Activated naive CD8-positive, alpha-beta T cell treated with anti-CD3 and anti-CD28 coated beads, Interleukin-2, amount 50 U/mL, for 24 hours (primary cell): ENCODE measurements at places on chromosomes 7 and 10.

DNA sequence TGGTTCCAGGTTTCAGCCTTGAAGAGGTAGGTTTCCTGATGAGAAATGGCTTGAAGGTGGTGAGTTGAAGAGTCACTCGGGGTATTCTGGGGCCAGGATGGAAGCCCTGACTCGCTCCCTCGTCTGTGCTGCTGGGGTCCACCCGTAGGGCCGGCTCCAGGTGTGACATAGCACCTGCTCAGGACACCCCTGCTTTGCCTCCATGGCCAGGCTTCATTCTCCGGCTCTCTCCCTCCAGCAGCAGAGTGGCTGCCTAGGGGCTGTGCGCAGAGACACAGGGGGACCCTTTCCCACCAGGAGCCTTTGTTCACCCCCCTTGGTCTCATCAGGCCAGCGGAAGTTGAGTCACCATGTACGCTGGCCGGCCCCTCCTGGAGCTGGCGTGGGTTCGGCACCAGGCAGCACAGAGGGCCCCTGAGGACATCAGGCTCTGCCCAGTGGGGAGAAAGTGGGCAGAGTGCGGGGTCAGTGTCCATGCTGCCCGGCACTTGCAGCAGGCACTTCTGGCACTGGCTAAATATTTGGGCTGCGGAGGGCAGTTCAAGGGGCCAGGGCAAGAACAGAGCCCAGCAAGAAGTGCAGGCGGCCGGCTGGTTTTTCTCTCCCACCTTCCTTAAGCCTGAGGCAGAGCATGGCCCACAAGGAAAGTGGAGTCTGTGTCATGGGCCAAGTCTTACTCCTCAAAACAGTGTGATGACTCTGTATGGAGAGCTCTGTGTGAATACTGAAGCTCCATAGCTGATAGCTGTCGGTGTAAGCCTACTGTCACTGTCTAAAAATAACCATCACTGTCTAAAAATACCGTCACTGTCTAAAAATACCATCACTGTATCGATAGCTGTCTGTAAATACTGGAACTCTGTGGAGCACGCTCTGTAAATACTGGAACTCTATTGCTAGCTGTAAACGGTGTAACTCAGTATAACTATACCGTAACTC, 3.7 kb upstream of the PRKAR1B start:
- peaks cover 18% of the 10 kb centered on the region for H3K4me1 ChIP-seq
- no peaks in the 10 kb centered on the region for H3K27me3 ChIP-seq
- no peak overlapping the region for H3K4me3 ChIP-seq
- H3K36me3 ChIP-seq = peaks cover 31% of the 10 kb centered on the region
- peak overlapping the region; percentile 10 for H3K27ac ChIP-seq
- DNase-seq = no peak

GRCh38 chr7:148967032-148967372, 61.3 kb downstream of the PDIA4 start:
- no peaks in the 10 kb centered on the region for H3K36me3 ChIP-seq
- peak overlapping the region; percentile 70 for H3K4me3 ChIP-seq
- H3K27ac ChIP-seq = no peak overlapping the region
- peaks cover 32% of the 10 kb centered on the region for H3K4me1 ChIP-seq
- no peak for DNase-seq

DNA sequence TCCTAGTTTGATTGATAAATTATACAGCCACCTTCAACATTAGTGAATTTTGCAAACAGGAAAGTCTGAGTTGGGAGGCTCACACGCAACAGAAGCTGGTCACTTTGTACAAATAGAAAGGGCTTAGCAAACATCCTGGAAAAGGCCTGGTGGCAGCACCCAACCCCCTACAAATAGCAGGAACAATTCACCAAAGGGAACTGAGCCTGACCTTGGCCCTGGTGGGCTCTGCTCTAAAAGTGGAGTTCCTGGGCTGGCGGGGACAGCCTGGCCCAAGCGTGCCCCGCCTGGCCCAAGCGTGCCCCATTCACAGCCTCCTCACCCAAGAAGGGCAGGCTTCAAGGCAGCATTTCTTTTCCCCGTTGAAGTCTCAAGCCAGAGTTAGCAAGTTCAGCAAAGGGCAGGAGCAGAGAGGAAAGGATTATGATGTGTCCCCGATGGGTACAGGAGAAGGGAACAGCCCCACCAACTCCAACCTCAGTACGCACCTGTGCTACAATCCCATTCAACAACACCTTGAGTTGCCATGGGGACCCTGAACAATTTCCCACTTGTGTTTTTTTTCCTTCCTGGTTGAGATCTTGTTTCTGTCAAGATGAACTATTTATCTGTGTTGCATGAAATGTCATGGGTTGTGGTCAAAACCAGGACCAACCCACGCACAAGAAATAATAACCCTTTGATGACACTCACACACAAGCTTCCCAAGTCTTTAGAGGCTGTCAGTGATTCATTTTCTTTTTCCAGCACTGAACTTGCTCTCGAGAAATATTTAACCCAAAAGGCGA, 43.4 kb downstream of the RGS10 start:
- H3K36me3 ChIP-seq = peaks cover 53% of the 10 kb centered on the region
- H3K27me3 ChIP-seq = no peaks in the 10 kb centered on the region
- peak overlapping the region; percentile 99 for H3K27ac ChIP-seq
- H3K4me1 ChIP-seq = peaks cover 99% of the 10 kb centered on the region
- no peak for DNase-seq

DNA sequence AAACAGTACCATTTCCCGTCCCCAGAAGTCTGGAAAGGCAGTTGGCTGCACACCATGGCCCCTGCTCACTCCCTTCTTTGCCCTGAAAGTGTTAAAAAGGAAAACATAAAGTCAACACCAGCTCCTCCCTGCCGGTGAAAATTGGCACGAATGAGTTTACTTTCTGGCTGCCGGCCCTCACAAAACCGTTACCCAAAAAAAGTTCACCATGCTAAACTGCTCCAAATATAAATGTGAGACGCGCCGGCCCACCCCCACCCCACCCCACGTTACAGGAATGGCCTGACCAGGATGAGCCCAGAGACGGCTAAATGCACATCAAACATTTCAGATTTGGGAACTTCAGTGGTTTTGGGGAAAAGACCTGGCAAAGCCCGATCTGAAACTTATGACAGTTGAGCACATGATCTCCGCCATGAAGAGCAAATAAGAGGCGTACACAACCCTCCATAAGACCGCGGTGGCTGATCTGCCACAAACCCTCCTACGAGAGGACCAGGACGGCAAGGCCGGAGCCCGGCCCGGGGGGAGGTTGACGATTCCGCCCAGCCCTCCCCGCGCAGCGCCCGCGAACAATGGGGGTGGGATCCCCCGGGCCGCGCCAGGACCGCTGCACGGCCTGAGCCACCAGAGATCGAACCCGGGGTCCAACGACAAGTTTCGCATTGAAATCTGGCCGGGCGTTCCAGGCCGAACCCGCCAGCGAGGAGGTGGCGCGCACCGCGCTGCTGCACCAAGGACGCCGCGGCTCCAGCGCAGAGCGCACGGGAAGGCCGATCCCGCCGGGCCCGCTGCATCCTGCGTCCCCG, 952 bp downstream of the DIP2C start:
- DNase-seq = no peak
- H3K27me3 ChIP-seq = peaks cover 46% of the 10 kb centered on the region
- no peaks in the 10 kb centered on the region for H3K36me3 ChIP-seq
- H3K27ac ChIP-seq = no peak overlapping the region
- no peak overlapping the region for H3K4me3 ChIP-seq

GRCh38 chr7:95899919-95900513, 127.7 kb downstream of the DYNC1I1 start:
- no peaks in the 10 kb centered on the region for H3K36me3 ChIP-seq
- DNase-seq = no peak
- no peaks in the 10 kb centered on the region for H3K4me1 ChIP-seq
- no peak overlapping the region for H3K4me3 ChIP-seq

DNA sequence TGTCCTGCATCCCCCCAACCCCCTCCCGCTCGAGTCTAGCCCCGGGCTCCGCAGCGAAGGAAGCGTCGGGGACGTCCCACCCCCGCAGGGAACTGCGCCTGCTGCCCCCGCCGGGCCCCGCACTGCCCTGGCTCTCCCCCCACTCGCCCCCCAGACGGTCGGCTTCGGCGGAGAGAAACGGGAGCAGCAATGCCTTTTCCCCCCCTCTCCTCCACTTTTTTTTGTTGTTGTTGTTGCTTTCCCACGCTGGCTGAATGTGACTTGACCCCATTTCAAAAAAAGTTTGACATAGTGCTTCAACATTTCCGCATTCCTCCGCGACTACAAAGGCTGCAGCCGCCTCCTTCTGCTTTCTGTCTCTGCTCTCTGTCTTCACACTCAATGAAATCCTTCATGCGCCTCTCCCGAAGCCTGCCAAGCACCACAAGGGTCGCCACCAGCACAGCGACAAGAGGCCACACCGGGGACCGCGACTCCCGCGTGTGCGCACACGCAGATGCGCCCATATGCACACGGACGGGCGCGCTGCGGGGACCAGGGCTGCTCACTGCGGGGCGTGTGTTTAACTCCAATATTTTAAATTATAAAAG, 1.0 kb downstream of the CDK6 start:
- H3K27me3 ChIP-seq = peaks cover 9% of the 10 kb centered on the region
- H3K4me3 ChIP-seq = peak overlapping the region; percentile 92
- H3K4me1 ChIP-seq = peaks cover 39% of the 10 kb centered on the region
- peak; percentile 58 for DNase-seq
- peak overlapping the region; percentile 98 for H3K27ac ChIP-seq
- H3K36me3 ChIP-seq = peaks cover 44% of the 10 kb centered on the region

- H3K27ac ChIP-seq = peak overlapping the region; percentile 24
- H3K4me3 ChIP-seq = no peak overlapping the region
- H3K36me3 ChIP-seq = no peaks in the 10 kb centered on the region
- DNase-seq = no peak
Measured at GRCh38 chr10:35459449-35459847, 123.1 kb downstream of the CCNY start.

DNA sequence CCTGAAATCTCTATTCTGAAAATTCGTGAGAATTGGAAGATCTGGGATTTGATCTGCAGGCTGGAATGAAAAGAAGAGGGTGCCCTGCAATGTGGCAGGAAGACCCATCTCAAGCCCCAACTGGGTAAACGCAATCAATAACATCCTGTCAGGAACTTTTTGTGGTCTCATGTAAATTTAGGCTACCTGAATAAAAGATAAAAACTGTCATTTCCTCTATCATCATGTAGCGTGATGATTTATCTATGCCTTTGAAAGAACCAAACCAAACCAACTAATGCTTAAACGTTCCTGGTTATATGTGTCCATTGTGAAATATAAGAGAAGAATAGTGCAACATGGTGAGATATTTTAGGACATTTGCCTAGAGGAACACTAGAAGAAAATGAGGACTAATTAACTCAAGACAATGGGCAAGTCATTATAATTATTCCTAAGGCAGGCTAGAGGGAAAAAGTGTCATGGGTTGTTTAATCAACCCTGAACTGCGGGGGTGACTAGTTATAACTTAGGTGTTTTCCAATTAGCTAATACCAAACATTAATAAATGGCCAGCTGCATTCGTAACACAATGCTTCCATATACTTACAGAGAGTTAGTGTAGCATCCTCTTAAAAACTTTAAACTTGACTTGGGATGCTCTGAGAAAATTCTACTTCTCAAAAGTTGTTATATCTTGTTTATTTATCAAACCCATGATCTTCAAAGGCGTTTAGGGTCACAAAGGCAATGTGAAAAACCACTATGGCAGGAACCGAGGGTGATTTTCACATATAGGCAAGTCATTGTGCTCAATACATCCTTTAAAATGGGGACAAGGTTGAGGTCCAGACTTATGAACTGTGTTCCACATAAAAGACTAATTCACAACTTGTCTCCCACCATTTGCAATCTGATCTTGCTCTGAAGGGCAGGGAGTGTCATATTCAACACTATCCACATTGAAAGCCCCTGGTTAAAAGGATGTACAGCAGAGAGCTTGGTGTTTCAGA, 48.6 kb upstream of the ADO start:
- H3K27ac ChIP-seq = peak overlapping the region; percentile 24
- H3K27me3 ChIP-seq = no peaks in the 10 kb centered on the region
- no peak for DNase-seq
- H3K4me3 ChIP-seq = no peak overlapping the region
- no peaks in the 10 kb centered on the region for H3K36me3 ChIP-seq

DNA sequence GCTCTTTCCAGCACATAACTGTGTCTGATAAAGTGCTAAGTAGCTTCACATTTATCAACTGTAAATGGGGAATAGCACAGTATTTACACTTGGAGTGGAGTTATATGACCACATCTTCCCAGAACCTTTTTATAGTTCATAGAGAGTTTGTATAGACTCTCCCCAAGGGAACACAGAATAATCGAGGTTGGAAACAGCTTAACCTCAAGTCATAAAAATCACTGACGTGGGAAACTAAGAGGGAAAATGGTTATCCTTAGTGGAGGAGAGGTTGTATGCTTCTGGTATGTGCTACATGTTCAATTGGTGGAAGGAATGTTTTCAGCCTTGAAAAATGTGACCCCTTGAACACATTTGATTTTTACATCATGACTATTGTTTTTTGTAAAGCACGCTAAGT, 167.9 kb upstream of the KIAA1217 start:
- DNase-seq = no peak
- no peak overlapping the region for H3K4me3 ChIP-seq
- H3K4me1 ChIP-seq = no peaks in the 10 kb centered on the region
- H3K36me3 ChIP-seq = no peaks in the 10 kb centered on the region
- no peaks in the 10 kb centered on the region for H3K27me3 ChIP-seq

DNA sequence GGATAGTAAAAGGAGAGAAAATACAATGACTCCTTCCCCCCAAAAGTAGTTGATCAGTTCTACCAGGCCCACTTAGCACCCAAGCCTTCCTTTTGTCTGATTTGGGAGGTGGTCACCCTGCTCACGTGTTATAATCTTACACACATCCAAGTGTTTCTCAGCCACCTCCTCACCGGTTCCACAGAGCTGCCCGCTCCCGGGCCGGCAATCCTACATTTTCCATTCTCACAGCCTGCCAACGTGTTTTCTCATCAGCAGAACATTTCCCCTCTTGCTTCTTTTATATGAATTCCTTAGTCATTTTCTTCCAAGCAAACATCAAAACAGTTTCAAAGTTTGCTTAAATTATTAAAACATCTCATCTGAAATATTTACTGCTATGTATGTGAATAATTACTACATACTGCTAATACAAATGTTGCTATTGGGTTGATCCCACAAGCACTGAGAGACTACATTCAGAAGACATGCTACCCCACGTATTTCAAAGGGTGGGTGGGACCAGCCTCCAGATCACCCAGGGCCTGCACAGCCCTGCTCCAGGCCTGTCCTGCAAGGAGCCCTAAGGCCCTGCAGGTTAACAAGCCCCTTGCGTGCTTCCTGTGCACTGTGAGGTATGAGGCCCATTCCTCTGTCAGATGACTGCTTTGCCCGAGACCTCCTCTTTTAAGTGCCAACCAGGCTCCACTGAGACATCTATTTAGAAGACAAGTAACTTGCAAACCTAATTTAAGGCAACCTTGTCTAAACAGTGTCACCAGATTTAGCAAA, 75.3 kb downstream of the GRB10 start:
- no peak for DNase-seq
- H3K4me1 ChIP-seq = peaks cover 2% of the 10 kb centered on the region
- peaks cover 2% of the 10 kb centered on the region for H3K27me3 ChIP-seq
- H3K27ac ChIP-seq = no peak overlapping the region
- H3K4me3 ChIP-seq = no peak overlapping the region
- no peaks in the 10 kb centered on the region for H3K36me3 ChIP-seq

- H3K4me1 ChIP-seq = peaks cover 79% of the 10 kb centered on the region
- no peak for DNase-seq
Measured at GRCh38 chr7:77800158-77800557, 1.6 kb downstream of the PHTF2 start.

- peaks cover 9% of the 10 kb centered on the region for H3K4me1 ChIP-seq
- no peak overlapping the region for H3K27ac ChIP-seq
- no peaks in the 10 kb centered on the region for H3K36me3 ChIP-seq
- no peak for DNase-seq
- H3K4me3 ChIP-seq = no peak overlapping the region
- H3K27me3 ChIP-seq = no peaks in the 10 kb centered on the region
Measured at GRCh38 chr10:16832351-16833080, 15.3 kb upstream of the RSU1 start.

- H3K27me3 ChIP-seq = no peaks in the 10 kb centered on the region
- DNase-seq = no peak
- H3K4me1 ChIP-seq = peaks cover 22% of the 10 kb centered on the region
- no peak overlapping the region for H3K4me3 ChIP-seq
- no peaks in the 10 kb centered on the region for H3K36me3 ChIP-seq
Measured at GRCh38 chr10:31963589-31963980, 35.0 kb upstream of the ARHGAP12 start.
